ENCODE measurements at places on chromosomes 11 and 22. TPM values are rescaled to one million over a fixed set of nuclear protein-coding genes. Genes with fewer than 3 reads are reported as not detected.

The FOLR3 gene
- not detected for total RNA-seq

The TUBA8 gene
- 1.1 TPM for total RNA-seq

The SLC22A25 gene
- total RNA-seq, result not detected

The MAP6 gene
- 0.10 TPM for total RNA-seq

The PTPRCAP gene
- 425 TPM for total RNA-seq

The ARHGAP32 gene
- total RNA-seq, result 4.1 TPM

The PC gene
- 8.7 TPM for total RNA-seq

The PSMA1 gene
- total RNA-seq, result 185 TPM

The GGTLC3 gene
- total RNA-seq, result not detected

The UCP3 gene
- 1.7 TPM for total RNA-seq

The PRR33 gene
- 0.05 TPM for total RNA-seq

The CDC42BPG gene
- 1.8 TPM for total RNA-seq

The NOX4 gene
- total RNA-seq, result not detected

The RAPSN gene
- 0.73 TPM for total RNA-seq

All from activated naive CD4-positive, alpha-beta T cell treated with anti-CD3 and anti-CD28 coated beads, Interleukin-2, amount 10 ng/mL, durations not matched to agents 5 hours and 36 hours (primary cell).